Glutamatergic neuron (in vitro differentiated cells): ENCODE measurements at places on chromosomes 13 and 19. TPM values are rescaled to one million over a fixed set of nuclear protein-coding genes. Genes with fewer than 3 reads are reported as not detected.

- H3K27ac ChIP-seq, result no peak overlapping the region
- no peak for DNase-seq
- H3K27me3 ChIP-seq, result peaks cover 8% of the 10 kb centered on the region
These were observed 4.7 kb downstream of the DCLK1 start for GRCh38 chr13:36126491-36126890.

GRCh38 chr19:37790244-37790925, 11.0 kb upstream of the ZNF573 start:
- H3K27me3 ChIP-seq, result no peaks in the 10 kb centered on the region
- H3K27ac ChIP-seq, result no peak overlapping the region
- peaks cover 8% of the 10 kb centered on the region for H3K36me3 ChIP-seq
- H3K4me3 ChIP-seq, result no peak overlapping the region

GRCh38 chr13:37338726-37339385, 233.4 kb upstream of the CSNK1A1L start:
- H3K27ac ChIP-seq, result no peak overlapping the region
- no peaks in the 10 kb centered on the region for H3K27me3 ChIP-seq
- H3K4me3 ChIP-seq, result no peak overlapping the region
- H3K36me3 ChIP-seq, result no peaks in the 10 kb centered on the region
- DNase-seq, result no peak
- H3K4me1 ChIP-seq, result peaks cover 3% of the 10 kb centered on the region

- H3K4me3 ChIP-seq, result no peak overlapping the region
- DNase-seq, result no peak
- no peaks in the 10 kb centered on the region for H3K27me3 ChIP-seq
- H3K36me3 ChIP-seq, result no peaks in the 10 kb centered on the region
These were observed 496.7 kb downstream of the COG6 start for GRCh38 chr13:40152145-40152544.

DNA sequence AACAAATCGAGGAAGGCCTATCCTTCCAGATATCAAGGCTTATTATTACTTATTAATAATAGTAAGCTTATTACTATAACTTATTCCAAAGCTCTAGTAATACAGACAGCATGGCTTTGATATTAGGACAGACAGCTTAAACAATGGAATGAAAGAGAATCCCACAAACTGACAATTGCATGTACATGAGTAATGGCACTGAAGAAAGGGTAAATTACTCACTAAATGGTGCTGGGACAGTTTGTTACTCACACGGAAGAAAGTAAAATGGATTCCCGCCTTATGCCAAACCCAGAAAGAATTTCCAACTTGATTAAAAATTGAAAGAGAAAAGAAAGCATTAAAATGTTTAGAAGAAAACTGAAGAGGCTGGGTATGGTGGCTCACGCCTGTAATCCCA, 60.3 kb downstream of the MIPEP start:
- H3K4me1 ChIP-seq, result no peaks in the 10 kb centered on the region
- DNase-seq, result no peak
- H3K27ac ChIP-seq, result no peak overlapping the region

DNA sequence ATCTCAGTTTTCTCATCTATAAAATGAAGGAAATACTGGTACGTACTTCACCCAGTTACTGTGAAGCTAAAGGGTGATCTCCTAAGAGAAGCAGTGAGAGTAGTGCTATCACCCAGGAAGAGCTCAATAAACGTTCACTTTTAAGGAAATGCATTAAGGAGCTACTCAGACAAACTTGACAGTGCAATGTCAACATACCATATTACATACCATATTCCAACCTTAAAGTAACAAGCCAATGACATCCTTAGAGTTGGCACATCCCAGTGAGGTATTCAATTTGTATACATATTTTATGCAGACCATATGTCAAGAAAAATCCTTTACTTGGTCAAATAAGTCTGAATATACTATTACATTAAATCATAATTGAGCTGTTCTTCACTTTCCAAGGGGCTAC, 7.0 kb downstream of the TBC1D4 start:
- H3K36me3 ChIP-seq, result no peaks in the 10 kb centered on the region
- H3K27me3 ChIP-seq, result peaks cover 2% of the 10 kb centered on the region
- DNase-seq, result no peak
- no peaks in the 10 kb centered on the region for H3K4me1 ChIP-seq
- H3K4me3 ChIP-seq, result no peak overlapping the region

DNA sequence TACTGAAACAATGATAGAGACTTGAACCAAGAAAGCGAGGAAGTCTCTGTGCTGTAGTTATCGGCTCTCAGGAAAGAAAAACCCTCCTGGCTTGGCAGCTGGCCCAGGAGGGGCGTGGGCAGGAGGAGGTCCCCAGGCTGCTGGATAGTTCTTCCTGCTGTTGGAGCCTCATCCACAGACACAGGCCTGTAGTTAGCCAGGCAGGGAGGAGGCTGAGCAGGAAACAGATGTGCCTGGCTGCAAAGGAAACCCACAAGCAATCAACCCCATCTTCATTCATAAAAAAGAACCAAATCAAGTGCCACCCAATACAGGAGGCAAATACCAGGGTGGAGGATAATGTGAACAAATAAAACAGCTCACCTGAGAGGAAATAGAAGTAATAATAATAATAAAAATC, 86.2 kb downstream of the IRS2 start:
- H3K4me3 ChIP-seq, result no peak overlapping the region
- H3K27me3 ChIP-seq, result peaks cover 3% of the 10 kb centered on the region
- peaks cover 21% of the 10 kb centered on the region for H3K4me1 ChIP-seq
- peaks cover 6% of the 10 kb centered on the region for H3K36me3 ChIP-seq

Gene NPAS1
- total RNA-seq, result 1.7 TPM
